ENCODE measurements at places on chromosomes 1 and 21.

DNA sequence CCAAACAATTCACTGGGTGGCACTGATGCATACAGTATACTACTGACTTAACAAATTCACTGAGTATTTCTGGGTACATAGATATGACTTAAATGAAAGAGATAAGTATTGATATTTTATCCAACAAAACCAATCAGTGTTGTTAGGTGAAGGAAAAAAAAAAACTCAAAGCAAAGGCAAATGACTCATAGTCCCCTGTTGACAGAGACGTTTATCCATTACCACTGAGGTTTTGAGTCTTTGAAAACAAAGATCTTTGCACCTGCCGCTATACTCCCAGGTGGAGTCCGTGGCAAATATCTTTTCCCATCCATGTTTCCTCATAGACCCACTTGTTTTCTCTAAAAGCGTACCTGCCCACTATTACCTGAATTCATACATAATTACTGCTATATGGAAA is 18.4 kb downstream of the DYNLT5 start:
- DNase-seq = no peak

- DNase-seq = no peak
Observed at GRCh38 chr1:165759095-165759494, 9.6 kb downstream of the TMCO1 start.

- no peak for DNase-seq
Observed at GRCh38 chr1:156251527-156251926, 3.7 kb upstream of the PAQR6 start.

DNA sequence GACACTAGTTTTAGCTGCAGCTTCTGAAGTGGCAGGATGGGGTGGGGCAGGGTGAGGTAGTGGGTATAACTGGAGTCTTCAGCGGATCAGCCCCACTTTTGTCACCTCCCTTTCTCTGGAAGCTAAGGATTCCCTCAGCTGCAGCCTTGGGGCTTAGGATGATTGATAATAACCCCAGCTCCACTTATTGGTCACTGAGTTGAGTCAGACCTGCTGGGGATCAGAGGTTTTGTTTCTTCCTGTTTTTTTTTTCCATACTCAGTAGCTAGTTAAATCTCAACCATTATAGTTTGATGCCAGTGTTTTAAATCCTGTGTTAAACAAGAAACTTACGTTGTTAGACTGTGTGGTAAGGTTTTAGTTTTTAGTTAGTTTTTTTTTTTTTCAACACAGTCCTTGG is 57.2 kb downstream of the LAMC1 start:
- no peak for DNase-seq

DNA sequence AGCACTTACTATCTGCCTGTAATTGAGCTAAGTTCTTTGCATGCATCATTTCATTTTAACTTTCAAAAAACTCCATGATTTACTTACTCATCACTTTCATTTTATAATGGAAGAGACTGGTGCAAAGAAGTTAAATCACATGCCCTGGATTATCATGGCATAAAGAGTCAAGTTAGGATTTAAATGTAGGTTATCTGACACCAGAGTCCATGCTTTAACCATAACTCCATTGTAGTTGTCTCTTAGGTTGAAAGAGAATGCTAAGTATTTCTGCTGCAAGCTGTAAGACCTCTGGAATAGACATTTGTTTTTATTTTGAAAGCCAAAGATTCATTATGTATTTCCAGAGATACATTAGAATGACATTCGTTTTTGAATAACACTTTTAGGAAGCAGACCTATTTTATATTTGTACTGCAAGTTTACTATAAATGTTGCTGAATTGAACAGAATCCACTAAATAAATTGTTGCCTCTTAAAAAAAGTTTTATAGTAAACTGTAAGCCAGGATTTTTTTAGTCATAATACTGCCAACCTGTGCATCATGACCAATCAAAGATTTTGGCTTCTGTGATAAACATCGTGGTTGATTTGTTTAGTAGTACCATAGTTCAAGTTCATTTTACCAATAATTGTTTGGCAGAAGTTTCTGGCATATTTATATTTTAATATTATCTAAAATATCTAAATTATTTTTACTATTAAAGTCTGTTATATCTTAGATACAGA is 26.1 kb downstream of the CFH start:
- no peak for DNase-seq

GRCh38 chr1:156836041-156836654 is 19.5 kb upstream of the SH2D2A start:
- DNase-seq = no peak

DNA sequence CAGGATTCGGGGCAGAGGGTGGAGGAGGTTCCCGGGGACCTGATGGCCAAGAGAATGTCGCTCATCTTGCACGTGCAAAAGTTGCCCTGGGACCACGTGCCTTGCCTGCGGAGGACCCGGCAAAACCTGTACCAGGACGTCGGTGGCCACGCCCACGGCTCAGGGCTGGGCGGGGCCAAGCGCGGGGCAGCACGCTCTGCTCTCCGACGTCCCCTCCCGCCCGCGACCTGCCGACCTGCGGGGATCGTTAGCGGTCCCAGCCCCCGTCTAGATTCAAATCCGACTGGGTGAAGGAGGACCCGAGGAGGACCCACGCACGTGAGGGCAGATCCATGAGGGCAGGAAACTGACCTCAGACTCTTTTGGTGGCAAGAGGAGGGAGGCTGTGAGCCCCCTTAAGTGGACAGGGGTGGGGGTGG is at the start of gene C1orf167:
Gene C1orf167, plus strand, starts transcription at position 206 of the 419 bp plus-strand sequence. CDS start 2,208 bp downstream, outside the sequence.
- no peak for DNase-seq

DNA sequence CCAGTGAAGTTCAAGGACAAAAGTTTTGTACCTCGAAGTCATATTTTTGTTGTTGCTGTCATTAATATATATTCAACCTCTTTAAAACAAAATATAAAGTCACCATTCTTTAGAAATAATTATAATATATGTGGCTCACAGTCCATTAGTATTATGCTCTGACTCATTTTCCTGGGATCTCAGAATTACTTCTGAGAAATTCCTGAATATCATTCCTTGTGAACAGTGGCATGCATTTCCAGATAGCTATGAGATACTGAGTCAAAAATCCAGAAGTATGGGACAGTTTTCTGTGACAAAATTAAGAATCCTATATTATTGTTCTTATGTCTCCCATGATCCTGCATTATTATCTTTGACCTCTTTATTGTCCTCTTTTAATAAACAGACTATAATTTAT is 13.8 kb upstream of the RGS21 start:
- no peak for DNase-seq

GRCh38 chr1:39569034-39569433 is 7.6 kb downstream of the PABPC4 start:
- no peak for DNase-seq

GRCh38 chr1:179883745-179884138 is 1.7 kb downstream of the TOR1AIP1 start:
- DNase-seq = peak; percentile 52

- no peak for DNase-seq
Observed at GRCh38 chr1:14817223-14818170, 219.0 kb downstream of the KAZN start.

- DNase-seq = no peak
Observed at GRCh38 chr1:244313346-244313745, 138.4 kb downstream of the ADSS2 start.

DNA sequence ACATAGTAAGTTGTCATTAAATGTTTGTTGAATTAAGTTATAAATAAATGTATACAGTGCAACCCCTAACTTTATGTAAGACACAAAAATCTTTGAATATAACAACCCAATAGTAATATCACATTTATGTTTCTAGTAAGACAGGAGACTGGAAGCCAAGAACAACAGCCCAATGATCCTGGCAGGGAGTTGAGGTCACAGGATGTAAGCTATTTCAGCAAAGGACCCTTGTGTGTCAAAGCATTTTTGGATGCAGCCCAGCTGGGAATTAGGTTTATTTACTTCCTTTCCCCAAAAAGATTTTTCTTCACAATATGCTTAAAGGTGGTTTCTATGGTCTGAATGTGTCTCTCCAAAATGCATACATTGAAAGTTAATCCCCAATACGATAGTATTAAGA is 34.0 kb upstream of the ABCA4 start:
- no peak for DNase-seq

- no peak for DNase-seq
Observed at GRCh38 chr1:61910035-61910434, 167.8 kb downstream of the PATJ start.

DNA sequence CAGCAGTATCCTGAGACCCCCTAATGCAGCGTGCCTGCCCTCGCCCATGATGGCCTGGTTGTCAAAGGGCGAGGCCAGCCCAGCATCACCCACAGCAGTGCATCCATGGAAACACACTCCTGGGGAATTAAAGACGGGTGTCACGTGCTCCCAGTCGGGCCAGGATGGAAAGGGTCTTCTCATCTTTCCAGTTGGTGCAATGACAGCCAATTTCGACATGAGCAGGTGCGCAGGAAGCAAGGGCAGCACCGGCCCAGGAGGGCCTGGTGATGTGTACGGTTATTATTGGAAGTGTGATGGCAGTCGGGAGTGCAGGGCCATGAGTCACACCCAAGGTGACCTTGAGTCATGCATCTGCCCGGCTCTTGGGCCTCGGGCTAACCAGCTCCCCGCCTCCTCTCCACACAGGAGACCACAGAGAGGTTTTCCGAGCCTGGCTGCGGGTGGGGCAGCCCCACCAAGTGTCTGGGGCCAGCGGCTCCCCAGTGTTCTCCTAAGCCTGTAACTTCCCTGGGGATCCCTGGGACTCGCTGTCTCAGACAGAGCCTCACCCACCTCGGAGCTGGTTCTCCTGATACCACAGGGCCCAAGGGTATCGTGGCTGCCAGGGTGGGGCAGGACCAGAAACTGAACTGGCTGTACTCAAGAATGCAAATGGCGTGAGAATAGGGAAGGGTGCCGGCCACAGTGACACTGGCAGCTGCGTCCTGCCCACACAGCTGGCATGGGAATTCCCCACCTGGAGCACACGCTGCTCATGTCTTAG is 119.8 kb downstream of the SIK1 start:
- no peak for DNase-seq

- DNase-seq = no peak
Observed at GRCh38 chr1:202850593-202851362, 38.2 kb downstream of the RABIF start.

DNA sequence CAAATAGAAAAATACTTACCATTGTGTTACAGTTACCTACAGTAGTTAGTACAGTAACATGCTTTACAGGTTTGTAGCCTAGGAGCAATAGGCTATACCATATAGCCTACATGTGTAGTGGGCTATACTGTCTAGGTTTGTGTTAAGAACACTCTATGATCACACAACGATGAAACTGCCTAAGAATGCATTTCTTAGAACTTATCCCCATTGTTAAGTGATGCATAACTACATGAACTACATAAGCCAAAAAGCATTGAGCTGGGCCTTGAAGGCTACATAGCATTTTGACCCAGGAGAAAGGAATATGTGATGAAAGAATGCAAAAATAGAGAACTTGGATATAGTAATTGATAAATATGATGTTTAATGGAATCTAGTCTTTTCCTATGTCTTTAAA is 46.4 kb upstream of the JUN start:
- no peak for DNase-seq

DNA sequence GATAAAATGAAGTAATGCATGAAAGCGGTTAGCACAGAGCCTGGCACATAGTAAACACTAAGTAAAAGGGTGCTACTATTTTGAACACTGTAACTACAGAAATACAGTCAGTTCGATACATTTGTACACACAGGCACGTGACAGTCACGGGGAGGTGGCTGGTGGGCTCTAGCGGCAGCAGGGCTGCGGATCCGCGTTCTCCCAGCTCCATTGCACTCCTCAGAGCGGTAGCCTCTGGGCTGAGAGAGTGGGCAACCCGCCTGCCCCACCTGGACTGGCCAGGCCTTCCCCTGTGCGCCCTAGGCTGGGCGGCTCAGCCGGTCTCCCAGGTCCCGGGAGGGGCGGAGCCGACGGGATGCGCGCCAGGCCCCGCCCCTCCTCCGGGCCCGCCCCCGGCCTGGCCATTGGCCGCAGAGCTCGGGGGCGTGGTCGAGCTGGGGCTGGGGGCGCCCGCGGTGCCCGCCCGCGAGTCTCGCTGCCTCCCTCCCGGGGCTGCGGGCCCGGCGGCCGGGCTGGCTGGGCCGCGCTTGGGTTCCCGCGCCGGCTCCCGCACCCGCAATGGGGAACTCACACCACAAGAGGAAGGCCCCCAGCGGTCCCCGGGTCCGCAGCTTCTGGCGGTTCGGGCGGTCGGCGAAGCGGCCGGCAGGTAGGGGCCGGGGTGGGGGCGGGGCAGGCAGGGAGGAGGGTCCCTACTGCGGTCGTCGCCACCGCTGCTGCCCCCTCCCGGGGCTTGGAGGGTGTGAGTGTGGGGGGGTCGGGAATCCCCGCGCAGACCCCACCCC is 51.2 kb upstream of the SYNC start:
- peak; percentile 45 for DNase-seq

GRCh38 chr1:150192012-150192411 is 42.3 kb downstream of the PLEKHO1 start:
- DNase-seq = no peak

- no peak for DNase-seq
Observed at GRCh38 chr1:54710841-54711240, 4.8 kb upstream of the TTC4 start.
